ENCODE measurements at places on chromosomes 2 and 18.
A peak's percentile ranks its signal among the peaks of the same experiment; 100 is the strongest.

GRCh38 chr2:201219328-201220096 lies 36.6 kb downstream of the CASP10 start:
- DNase-seq: no peak

DNA sequence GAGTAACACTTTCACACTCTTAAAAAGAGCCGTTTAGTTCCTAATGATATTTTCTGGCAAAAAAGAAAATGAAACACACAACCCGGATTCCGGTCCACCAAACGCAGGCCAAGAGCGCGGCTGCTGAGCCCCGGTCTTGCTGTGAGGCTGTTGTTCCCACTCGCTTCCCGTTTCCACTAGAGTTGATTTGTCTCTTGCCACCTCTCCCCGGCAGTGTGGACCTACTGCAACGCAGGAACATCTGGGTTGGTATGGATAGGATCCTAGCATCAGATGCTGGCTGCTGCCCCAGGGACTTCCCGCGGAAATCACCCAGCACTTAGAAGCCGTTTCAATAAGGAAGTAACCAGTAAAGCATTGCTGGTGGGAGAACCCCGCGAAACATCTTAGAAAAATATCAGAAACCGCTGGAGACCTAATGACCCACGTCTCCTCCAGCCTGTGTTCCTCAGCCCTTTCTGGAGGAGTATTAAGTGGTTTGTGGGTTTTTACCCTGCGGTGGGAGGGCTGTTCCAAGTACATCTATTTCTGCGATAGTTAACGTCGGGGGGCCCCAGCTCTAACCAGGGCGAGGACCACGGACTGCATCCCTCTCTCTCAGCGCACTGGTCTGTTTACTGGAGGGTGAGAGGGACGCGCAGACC lies 939 bp downstream of the DOCK10 start:
- DNase-seq: peak; percentile 50

GRCh38 chr2:35871672-35872071 lies 483.9 kb upstream of the CRIM1 start:
- DNase-seq: no peak

- no peak for DNase-seq
Observed at GRCh38 chr2:12539776-12540562, 176.8 kb upstream of the TRIB2 start.

DNA sequence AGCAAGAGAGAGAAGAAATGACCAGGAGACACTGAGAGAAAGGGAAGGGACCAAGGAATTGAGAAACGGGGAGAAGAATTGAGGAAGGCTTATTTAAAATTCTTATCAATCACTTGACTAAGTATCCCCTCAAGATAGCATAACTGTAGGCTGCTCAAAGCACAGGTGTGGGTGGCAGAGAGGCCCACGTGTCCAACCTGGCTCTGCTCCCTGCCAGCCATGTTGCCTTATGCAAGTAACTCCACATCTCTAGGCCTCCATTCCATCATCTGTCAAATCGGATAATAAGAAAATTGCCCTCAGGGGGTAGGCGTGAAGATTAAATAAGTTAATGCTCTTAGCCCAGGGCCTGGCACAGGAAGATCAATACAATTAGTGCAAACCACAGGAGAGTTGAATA lies 7.4 kb upstream of the NPAS2 start:
- no peak for DNase-seq

GRCh38 chr18:62324181-62324828 lies 805 bp upstream of the TNFRSF11A start:
- no peak for DNase-seq

- DNase-seq: no peak
Observed at GRCh38 chr2:109427661-109428091, 186.1 kb downstream of the SEPTIN10 start.

- DNase-seq: no peak
Observed at GRCh38 chr2:62216616-62217015, 20.7 kb downstream of the B3GNT2 start.

DNA sequence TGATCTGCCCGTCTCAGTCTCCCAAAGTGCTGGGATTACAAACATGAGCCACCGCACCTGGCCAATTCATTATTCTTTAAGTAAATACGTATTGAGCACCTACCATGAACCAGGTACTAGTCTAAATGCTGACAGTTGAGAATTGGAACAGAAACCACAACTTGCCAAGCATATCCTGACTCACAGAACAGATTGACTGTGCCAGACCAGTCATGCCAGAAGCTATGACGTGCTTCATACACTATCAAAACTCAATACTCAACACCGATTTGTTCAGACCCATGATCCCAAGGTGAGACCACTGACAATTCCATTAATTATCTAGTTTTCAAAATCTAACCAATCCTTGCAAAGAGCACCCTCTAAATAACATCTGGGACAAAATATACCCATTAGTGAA lies 148.6 kb downstream of the B3GNT2 start:
- no peak for DNase-seq

- DNase-seq: no peak
Observed at GRCh38 chr2:95353055-95353575, 49.4 kb upstream of the FAHD2A start.

DNA sequence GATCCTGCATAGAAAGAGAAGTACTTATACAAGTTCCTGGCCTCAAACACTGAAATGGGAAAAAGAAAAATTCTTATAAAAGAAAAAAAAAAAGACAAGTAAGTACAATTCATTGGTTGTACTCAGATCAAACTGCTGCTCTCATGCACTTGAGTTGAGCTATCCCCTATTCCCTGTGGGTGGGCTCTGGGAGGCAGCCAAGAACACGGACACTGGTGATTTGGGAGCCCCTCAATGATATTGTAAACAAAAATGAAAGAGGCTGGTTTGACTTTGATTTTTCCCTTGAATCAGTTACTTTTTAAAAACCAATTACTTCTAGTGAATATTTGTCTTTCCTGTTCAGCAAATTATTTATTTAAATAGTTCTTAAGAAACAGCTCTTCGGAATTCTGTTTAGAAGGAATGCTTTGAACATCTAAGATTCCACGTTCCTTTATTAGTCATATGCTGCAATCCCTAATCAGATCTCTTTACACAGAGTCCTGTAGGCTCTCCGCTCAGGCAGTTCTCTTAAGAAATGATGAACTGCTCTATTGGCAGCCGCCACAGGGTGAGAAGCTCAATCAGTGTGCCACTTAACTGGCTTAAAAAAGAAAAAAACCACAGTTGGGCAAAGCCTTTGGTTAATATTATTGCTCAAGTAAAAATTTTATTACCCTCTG lies 225.1 kb downstream of the TMEM182 start:
- DNase-seq: no peak

- no peak for DNase-seq
Observed at GRCh38 chr2:166167449-166167848, 39.6 kb upstream of the SCN1A start.

- no peak for DNase-seq
Observed at GRCh38 chr2:24461685-24462084, 29.4 kb upstream of the NCOA1 start.

GRCh38 chr2:114119862-114120261 lies 230.0 kb downstream of the ACTR3 start:
- DNase-seq: no peak

DNA sequence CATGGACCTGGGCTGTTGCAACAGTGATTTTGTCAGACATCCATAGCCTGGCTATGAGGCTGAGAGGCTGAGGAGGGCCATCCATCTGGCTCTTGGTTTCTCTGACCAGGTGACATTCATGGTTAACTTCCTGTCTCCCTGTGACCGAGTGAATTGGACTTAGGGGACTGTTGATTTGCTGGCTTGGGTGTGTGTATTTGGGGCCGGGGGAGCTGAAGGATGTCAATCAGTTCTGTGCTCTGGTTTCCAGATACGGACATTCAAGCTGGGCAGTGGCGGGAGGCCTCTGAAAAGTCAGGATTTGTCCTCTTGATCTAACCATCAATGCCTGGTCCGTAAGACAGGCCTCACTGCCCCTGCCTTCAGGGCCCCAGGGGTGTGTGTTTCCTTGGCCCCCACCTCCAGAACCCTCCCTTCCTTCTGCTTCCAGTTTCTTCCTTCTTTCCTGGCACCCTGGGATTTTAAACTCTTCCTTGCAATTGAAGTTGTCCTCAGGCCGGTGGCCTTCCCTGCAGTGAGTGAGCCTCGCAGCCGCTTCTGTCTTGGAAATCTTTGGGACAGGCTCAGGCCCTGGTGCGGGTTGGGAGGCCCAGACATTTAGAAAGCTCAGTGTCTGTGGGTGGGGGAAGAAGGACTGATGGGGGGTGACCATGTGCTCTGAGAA lies 54.7 kb upstream of the HAAO start:
- DNase-seq: no peak

DNA sequence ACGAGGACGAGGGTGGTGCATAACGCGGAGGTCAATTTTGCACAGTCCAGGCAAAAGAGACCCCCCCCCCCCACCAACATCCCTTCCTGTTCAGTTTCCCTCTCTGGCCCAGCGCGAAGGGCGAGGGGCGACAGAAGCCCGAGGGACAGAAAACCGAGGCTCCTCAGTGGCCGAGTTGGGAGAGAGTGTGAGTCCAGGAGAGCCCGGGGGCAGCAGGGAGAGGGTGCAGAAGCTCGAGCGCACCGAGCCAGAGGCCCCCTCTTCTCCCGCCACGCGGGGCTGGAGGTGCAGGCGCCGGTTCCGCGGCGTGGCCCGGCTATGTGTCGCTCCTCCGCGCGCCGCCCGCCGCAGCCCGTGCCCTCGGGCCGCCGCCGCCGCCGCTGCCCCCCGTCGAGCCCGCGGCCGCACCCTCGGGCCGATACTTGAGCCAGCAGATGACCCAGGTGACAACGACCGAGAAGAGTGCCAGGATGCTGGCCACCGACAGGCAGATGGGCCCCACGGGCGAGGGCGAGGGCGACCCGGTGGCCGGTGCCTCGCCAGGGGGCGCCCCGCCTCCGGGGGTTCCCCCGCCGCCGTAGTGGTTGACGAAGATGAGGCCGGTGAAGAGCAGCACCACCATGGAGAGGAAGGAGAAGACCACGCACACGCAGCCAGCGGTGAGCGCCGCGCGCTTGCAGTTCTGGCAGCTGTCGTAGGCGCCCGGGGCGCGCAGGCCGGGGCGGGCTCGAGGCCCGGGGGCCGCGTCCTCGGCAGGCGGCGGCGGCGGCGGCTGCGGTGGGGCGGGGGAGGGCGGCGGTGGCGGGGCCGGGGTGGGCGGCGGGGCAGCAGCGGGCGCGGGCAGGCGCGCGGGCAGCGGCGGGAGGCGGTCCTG lies 20.2 kb upstream of the PAX3 start:
- DNase-seq: no peak

- no peak for DNase-seq
Observed at GRCh38 chr18:4063545-4063944, 391.6 kb downstream of the DLGAP1 start.

DNA sequence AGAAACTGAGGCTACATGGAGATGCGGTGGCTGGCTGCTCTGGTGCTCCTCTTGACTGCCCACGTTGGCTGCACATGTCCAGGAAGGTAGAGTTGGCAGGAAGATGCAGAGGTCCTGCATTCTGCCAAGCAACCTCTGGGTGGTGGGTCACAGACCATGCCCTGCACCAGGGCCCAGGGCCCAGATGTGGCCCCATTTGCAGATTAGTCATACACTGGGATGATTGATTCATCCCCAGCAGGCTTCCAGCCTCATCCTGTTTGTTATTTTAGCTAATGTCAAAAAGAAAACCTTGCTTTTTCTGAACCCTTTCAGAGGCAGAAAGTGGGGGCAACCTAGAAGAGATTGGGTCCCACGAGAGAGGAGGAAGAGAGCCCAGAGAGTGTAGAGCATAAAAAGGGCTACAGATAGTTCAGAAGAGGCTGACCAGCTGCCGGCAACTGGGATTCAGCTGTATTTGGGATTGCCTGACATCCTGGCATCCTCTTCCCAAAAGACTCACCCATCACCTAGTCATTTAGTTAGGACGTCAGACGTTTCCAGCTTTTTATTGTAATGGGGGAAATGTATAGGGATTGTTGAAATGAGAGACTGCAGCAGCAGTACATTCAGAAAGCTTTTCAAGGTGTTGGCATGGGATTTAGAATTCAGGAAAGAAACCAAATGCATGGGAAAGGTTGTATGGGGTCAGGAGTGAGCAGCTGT lies 101.9 kb downstream of the CTIF start:
- DNase-seq: no peak

GRCh38 chr2:150494234-150494945 lies 6.9 kb upstream of the RND3 start:
- no peak for DNase-seq

GRCh38 chr2:61196671-61197070 lies 34.7 kb downstream of the C2orf74 start:
- DNase-seq: no peak

- no peak for DNase-seq
Observed at GRCh38 chr2:9519250-9519649, 36.4 kb downstream of the ADAM17 start.

- no peak for DNase-seq
Observed at GRCh38 chr2:224360801-224361251, 41.1 kb downstream of the FAM124B start.

GRCh38 chr2:45177870-45178269 lies 168.6 kb upstream of the SIX2 start:
- DNase-seq: no peak

DNA sequence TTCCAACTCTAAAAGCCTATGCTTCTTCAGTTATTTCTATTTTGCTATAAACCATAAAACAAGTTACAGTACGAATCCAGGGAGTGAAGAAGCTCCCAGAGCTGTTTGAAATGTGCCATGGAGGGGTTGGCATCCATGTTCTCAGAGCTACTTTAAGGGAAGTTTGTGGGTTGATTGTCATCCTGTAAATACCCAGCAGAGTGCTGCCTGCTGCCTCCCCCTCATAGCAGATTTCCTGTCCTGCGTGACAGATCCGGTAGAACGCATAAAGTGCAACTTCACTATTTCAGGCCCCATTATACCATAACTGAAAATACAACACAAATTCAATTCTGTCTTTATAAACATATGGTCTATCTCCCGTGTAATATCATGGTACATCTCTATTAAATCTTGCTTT lies 114.4 kb downstream of the CTNNA2 start:
- no peak for DNase-seq

DNA sequence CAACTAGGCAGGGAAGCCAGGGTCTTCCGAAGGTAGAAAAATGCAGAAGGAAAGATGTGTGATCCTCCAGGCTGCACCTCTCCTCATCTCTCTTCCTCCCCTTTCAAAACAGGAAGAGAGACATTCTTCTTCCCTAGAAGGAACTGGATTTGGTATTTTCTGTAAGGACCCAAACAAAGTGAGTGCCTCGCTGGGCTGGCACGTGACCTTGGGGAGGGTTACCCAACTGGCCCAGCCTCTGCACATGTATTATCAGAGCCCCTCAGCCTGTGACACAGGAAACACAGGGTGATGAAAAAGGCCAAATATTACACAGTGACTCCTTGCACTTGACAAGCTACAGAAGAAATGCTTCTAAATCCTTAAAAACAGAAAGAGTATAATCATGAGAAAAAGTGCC lies 2.3 kb downstream of the HJURP start:
- no peak for DNase-seq

GRCh38 chr2:27042159-27042661 lies 9.3 kb upstream of the AGBL5 start:
- DNase-seq: no peak

GRCh38 chr2:202375033-202375608 lies 1.0 kb upstream of the BMPR2 start:
- DNase-seq: no peak

- no peak for DNase-seq
Observed at GRCh38 chr2:60410456-60411146, 142.9 kb downstream of the BCL11A start.

DNA sequence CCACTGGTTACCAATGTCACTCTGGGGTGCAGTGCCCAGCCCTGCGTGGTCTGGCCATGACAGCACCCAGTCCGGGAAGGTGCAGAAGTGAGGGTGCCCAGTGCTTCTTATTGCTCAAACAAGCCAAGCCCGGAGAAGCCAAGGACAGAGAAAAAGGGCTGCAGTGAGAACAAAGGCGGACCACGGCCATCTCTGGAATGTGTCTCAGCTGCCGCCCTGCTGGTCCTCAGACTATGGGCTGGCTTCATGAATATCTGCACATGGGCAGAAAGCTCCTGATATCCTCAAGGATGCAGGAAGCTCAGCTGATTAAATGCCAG lies 28.7 kb downstream of the COPS9 start:
- no peak for DNase-seq
